ENCODE measurements at places on chromosomes 13 and 19.

- no peak for DNase-seq
These were observed 200.5 kb downstream of the KLF5 start for GRCh38 chr13:73259061-73260017.

- no peak for DNase-seq
These were observed 1431.9 kb upstream of the PCDH20 start for GRCh38 chr13:62847520-62847919.

GRCh38 chr19:35887197-35887596, 13.1 kb downstream of the NFKBID start:
- no peak for DNase-seq

DNA sequence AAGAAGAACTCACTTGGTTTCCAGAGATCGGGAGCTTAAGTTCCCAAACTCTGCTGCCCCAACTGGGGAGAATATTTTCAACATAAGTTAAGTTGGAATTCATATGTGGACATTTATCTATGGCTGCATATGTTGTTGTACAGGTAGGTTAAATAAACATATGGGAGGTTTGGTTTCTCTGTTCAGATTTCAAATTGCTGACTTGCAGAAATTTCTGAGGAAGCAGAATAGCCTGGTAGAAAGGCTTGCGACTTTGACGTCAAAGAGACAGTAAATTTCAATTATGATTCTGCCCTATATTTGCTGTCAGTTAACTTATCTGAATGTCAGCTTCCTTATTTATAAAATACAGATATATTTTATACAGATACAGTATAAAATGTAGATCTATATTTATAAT, 40.0 kb upstream of the TPP2 start:
- no peak for DNase-seq

DNA sequence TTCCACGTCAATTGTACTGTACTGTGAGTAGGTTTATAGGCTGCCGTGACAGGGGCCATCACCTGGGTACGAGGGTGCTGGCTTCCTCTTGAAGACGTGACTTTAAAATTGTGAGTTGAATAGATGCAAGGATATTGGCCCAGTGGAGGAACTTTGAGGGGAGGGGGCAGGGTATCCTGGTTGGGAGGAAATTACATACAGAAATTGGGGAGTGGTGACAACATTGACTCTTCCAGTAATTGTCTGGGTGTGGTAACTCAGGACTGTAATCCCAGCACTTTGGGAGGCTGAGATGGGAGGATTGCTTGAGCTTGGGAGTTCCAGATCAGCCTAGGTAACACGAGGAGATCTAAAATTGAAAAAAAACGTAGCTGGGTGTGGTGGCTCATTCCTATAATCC, 30.4 kb downstream of the DPRX start:
- DNase-seq = no peak

- no peak for DNase-seq
These were observed 885 bp upstream of the ZNF536 start for GRCh38 chr19:30371161-30371836.

DNA sequence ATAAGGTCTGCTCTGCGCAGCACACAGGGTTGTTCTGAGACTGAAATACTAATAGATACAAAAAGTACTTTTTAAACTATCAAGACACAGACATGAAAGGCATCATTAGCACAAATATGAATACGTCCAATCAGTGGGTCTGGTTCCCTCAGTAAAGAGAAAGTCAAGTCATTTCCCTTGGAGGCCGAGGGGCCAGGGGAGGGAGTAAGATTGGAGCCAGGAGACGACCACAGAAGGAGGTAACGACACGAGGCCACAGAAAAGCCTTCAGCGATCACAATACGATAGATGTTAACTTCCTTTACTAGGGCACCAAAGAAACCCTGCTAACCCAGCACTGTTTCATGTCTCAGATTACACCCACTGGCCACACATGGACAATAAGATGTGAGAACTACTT, 5.3 kb downstream of the CARS2 start:
- DNase-seq = no peak

- no peak for DNase-seq
These were observed 17.5 kb upstream of the PROZ start for GRCh38 chr13:113140677-113141600.

All from dermis blood vessel endothelial cell (primary cell).